Camera-type eye (tissue), 1 donor: ENCODE measurements at places on chromosomes 16 and 17. TPM values are rescaled to one million over a fixed set of nuclear protein-coding genes. Genes with fewer than 3 reads are reported as not detected.

Gene CTRB1
- total RNA-seq: not detected

Gene FAM20A
- 7.8 TPM for total RNA-seq

Gene TMEM238L
- not detected for total RNA-seq

Gene ZNF646
- 18.0 TPM for total RNA-seq

Gene FN3KRP
- total RNA-seq: 51.3 TPM

Gene PITPNM3
- 5.3 TPM for total RNA-seq

Gene RHBDF1
- total RNA-seq: 36.1 TPM

Gene HBM
- total RNA-seq: 15.4 TPM

Gene CCDC200
- not detected for total RNA-seq

Gene NPB
- 4.9 TPM for total RNA-seq

Gene ZP2
- total RNA-seq: 0.33 TPM

Gene RCVRN
- 165 TPM for total RNA-seq

Gene HIGD1B
- not detected for total RNA-seq

Gene GPRC5C
- total RNA-seq: 23.6 TPM

Gene ZNF213
- 13.0 TPM for total RNA-seq

Gene GPS1
- 120 TPM for total RNA-seq
